ENCODE measurements at places on chromosomes 16 and 17. TPM values are rescaled to one million over a fixed set of nuclear protein-coding genes. Genes with fewer than 3 reads are reported as not detected.

Gene ZNF207
- 210 TPM for total RNA-seq

Gene CCL4
- 49.4 TPM for total RNA-seq

Gene NTN1
- total RNA-seq: 0.43 TPM

Gene CRYM
- not detected for total RNA-seq

Gene KRTAP2-2
- not detected for total RNA-seq

Gene TBC1D3D
- total RNA-seq: 2.8 TPM

Gene CLEC16A
- total RNA-seq: 21.3 TPM

Gene DHRS13
- 31.8 TPM for total RNA-seq

Gene OMG
- total RNA-seq: 0.14 TPM

Measured in activated naive CD8-positive, alpha-beta T cell treated with anti-CD3 and anti-CD28 coated beads for 36 hours (primary cell).